Lung (tissue), 17 donors: ENCODE measurements at places on chromosomes 3 and 15.

GRCh38 chr15:59751552-59752413 lies 62.7 kb upstream of the BNIP2 start:
- no peak for DNase-seq

DNA sequence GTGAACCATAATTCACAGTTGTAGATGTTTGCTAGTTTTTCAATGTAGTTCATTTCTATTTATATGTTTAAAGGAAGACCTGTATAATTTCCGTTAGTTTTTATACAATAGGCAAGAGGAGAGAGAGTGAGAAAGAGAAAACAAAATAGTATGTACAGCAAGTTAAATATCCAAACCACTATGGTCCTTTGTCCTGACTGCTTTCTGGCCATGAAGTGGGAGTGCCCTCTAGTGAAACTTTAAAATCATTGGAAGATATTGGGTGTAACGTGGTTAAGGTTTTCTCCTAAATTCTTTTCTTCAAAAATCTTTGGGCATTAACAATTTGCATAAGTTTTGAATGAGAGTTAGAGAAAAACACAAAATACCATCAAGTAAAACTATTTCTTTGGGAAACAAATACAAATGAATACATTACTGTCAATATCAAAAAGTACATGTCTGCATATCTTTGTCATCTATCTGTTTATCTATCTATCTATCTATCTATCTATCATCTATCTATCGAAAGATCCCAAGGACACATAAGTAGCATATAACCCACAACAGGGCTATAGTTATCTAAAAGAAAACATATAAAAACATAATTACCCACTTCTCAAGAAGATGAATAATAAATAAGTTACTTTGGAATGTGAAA lies 534.6 kb upstream of the ATP11B start:
- DNase-seq = peak; percentile 79

DNA sequence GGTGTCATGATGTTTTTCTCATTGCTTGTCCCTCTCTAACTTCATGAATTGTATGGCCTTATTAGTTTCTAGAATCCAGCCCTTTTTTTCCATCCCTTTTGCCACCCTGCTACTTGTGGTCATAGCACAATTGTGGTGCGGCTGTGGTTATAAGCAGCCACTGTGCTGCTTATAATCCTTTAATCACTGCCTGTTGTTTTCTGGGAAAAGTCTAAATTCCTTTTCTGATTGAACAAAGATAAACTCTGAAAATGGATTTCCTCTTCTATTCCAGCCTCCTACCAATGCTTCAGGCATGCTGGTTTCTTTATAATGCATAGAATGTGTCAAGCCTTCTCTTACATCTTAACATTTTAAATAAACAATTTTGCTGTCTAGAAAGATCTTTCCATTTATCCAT lies 319.5 kb downstream of the C3orf38 start:
- no peak for DNase-seq

DNA sequence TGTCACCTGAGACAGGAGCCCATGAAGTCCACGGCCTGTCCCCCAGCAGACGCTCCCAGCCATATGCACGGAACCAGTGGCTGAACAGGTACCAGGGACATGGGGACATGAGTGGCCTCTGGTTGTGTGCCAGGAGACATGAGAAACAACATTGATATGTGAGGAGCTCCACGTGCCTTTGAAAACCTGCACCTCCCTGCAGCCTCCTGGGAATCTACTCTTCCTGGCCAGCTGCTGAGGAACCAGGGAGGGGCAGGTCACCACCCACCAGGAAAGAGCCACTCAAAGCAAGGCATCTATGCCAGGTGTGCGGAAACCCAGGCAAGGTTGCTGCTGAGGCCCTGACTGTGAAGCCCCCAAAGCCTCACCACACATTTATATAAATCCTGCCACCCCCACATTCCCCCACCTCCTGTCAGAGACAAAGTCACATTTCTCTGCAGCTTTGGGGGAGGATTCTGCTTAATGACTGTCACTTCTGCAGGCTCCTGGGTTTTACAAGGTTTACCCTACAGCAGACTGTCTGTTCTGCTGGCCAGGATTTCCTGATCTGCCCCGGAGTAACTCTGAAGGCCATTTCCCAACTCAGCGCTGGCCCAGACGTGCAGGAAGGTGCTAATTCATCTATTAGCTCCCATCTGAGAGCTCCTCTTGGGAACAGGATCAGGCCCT lies 110.8 kb downstream of the ADCY5 start:
- DNase-seq = no peak

DNA sequence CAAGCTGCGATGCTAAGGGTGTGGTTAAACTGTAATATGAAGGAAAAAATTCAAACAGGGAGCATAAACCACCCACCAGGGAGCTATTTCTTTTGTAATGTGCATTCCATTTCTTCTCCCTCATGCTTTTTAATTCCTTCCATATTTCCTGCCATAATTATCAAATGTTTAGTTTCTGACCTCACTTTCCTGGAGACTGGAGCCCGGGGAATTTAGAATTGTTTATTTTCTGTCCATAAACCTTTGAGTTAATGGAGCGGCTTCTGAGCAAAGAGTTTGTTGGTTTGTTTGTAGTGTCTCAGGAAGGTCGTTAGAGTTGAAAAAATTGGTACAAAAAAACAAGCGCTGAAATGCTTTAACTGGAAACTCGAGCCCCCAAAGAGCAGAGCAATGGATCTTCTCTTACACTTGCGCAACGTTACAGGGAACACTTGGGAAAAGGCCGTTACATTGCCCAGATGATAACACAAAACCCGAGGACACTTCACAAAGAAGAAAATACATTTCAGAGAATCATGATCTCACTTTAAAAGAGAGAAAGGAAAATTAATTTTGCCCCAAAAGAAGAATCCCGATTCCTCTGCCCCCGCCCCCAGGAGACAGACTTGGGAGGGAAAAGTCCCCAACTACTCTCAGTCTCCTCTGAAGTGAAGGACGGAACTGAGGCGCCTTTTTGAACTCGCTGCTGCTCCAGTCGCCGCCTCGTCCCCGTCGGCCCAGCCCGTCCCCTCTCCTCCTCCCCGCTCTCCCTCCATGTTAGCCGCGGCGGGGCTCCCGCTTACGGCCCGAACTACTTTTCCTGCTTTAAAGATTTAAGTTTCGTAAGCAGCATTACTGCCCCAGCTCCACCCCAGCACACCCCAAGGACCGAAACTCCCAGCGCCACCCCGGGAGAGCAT lies 842 bp downstream of the FSTL1 start:
- DNase-seq = peak; percentile 73

DNA sequence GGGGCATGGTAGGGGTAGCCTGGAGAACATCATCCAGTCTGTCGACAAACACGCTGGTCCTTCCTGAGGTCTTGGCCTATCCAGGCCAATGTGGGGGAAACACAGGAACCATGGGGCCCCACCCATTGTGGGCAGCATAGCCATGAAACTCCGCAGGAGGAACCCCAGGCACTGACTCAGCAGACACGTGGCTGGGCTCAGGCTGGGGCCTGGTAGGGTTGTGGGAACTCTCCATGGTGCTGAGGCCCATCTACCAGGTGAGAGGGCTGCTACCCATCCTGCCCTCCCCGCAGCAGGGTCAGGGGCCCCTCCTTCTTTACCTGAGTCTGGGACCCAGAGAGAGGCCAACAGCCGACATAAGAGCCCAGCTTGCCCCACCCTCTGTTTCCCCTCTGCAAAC lies 22.6 kb upstream of the CACNA2D2 start:
- no peak for DNase-seq

- DNase-seq = no peak
Measured at GRCh38 chr15:60283936-60284335, 113.8 kb downstream of the ANXA2 start.

DNA sequence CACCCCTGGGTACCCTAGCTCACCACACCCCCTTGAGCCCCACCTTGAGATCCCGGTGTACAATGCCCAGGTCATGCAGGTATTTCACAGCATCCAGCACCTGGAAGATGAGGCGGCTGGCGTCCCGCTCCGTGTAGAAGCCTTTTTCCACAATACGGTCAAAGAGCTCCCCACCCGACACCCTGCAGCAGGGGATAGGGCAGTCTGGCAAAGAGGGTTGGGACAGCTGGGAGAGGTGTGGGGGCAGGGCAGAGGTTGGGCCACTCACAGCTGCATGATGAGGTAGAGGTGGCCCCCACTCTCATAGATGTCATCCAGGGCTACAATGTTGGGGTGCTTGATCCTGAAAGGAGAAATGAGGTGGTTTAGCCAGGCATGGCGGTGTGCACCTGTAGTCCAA lies 6.9 kb downstream of the CAMK1 start:
- no peak for DNase-seq

- no peak for DNase-seq
Measured at GRCh38 chr3:33467786-33468185, 27.6 kb upstream of the UBP1 start.

DNA sequence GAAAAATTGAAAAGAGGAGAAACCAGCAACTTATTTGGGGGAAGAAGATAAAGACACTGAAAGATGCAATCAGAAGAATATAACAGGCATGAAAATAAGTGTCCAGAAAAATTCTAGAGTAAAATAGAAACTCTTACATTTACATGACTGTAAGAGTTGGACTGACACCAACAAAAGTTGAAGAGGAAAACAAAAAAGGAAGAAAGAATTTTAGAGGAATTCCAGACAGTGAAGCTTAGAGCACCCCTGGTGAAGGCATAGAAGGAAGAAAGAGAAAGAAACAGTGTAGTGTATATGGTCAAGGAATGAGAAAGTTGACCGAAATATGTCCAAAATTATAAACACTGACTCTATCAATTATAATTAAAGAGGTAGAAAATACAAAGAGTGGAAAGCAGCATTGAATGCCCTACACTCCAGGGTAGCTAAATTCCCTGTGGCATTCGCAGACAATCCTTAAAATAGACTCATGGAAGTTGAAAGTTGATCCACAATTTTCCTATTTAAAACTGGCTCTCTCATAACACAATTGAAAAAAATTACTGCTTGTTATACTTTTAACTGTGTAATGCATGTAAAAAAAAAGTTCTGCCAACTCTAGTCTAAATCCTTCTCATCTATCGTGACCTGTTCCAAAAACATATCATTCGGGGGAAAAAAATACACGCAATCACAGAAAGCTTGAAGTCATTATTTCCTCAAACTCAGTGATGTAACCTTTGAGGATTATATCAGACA lies 102.6 kb upstream of the ABI3BP start:
- no peak for DNase-seq

DNA sequence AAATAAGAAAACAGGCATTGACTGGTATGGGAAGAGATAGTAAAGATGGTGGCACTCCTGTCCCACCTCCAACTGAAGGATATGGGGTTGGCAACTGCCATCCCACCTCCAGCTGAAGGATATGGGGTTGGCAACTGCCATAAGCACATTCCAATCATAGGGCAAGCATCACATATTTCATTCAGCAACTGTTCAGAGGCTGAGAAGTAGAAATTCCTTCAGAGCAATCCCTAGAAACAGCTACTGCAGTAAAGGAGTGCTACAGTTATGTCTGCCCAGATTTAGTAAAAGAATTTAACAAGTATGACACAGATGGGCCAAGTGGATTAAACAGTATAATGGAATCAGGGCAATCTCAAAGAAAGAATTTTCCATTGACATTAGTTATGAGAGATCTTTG lies 156.8 kb downstream of the IMPG2 start:
- no peak for DNase-seq
